Stimulated activated CD8-positive, alpha-beta memory T cell treated with anti-CD3 and anti-CD28 coated beads, Interleukin-7, amount 100 ng/mL, for 1 hour (primary cell): ENCODE measurements at places on chromosomes 4 and X.

- no peak for DNase-seq
These were observed 45.0 kb downstream of the APBB2 start for GRCh38 chr4:41169256-41169800.

- no peak for DNase-seq
These were observed 25.8 kb downstream of the GUCY1B1 start for GRCh38 chr4:155784637-155785036.

GRCh38 chrX:114065577-114066223 is 518.2 kb upstream of the HTR2C start:
- DNase-seq, result no peak

- no peak for DNase-seq
These were observed 82.3 kb downstream of the SPRY1 start for GRCh38 chr4:123478859-123479345.

- DNase-seq, result no peak
These were observed 83.7 kb upstream of the DHRSX start for GRCh38 chrX:2584251-2585157.

GRCh38 chrX:36963069-36963808 is 44.9 kb upstream of the FAM47C start:
- DNase-seq, result no peak
